Spinal cord (tissue), 10 donors: ENCODE measurements at places on chromosomes 3 and 15. TPM values are rescaled to one million over a fixed set of nuclear protein-coding genes. Genes with fewer than 3 reads are reported as not detected.

- DNase-seq: peak; percentile 63
Measured at GRCh38 chr3:158058495-158059130, 47.6 kb downstream of the SHOX2 start.

SECISBP2L gene
- polyA plus RNA-seq: 90.3 TPM

EOGT gene
- 11.0 TPM for polyA plus RNA-seq

DNA sequence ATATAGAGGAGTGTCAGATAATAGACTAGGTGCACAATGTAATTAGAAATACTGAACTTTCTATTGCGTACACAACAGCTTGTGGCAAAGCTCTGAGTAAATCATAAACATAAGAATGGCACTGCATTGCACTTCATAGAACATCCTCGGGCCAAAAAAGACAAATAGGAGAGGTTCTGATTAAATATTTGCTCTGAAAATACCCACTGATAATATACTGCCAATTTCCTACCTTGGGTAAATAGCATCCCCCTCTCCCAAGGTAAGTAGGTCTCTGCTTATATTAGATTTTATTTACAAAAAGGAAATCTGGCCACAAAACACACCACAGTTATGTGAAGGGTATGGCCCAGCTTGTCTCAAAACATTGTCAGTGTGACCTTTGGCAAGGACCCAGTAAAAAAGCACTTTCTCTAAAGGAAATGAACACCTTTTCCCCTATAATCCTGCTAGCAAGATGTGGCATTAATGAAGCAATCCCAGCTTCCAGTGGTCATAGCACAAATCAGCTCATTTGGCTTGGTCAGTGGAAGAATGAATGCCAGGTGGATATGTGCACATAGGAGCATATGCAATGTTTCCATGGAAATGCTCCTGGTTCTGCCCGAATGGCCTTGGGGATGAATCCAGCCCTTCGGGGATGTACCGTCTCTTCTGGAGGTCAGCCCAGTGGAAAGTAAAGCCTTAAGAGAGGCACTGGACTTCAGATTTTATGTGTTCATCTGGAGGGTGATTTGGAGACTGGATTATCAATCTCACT, 315.9 kb downstream of the LSAMP start:
- no peak for DNase-seq
